ENCODE measurements at places on chromosomes 1 and 21.

DNA sequence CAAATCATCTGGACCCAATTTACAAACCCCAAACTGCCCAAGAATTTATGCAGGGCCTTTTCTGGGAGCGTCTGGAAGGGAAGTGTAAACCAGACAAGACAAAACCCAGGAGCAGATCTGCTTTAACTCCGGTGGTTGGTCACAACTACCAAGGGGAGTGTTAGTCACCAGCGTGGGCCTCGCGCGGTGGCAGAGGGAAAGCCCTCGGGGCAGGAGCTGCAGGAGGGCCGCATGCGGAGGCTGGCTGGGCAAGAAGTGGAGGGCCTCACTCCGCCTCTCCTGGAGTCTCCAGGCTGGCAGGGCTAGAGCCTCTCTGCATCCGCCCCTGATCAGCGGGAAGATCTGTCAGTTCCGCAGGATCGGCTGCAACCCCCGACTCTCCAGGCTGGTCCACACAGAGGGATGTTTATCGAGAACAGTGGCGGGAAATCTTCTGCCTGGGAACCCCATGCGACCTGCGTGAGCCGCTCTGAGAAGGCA lies 2.0 kb downstream of the COL24A1 start:
- no peak for DNase-seq

- DNase-seq, result no peak
Measured at GRCh38 chr1:41892301-41892781, 26.4 kb downstream of the HIVEP3 start.

DNA sequence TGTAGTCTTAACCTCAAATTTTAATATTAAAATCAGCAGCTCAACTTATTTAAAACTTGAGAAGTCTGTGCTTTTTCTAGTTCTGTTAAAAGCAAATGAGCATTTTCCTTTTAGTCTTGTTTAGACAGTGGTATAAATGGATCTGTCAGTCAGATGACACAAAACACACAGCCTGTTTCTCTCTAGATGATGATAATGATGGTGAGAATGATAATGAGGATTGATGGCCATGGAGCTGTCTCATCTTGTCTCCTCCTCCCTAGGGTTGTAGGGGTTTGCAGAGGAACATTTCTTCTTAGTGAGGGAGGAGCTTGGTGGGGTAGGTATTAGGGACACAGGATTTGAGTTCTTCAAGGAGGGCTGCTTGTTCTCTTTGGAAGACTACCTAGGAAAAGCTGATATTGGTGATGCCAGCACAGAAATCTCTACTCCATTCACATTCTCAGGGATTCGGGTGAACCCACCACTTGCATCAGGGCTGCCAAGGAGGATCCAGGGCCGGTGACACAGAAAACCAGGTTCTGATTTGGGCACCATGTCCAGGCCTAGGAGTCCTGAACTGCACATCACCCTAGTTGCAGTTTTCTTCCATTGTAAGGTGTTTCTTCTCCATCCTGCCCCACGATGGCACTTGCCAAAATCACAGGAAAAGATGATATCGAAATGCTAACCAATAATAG lies 147.6 kb downstream of the RHOU start:
- no peak for DNase-seq

DNA sequence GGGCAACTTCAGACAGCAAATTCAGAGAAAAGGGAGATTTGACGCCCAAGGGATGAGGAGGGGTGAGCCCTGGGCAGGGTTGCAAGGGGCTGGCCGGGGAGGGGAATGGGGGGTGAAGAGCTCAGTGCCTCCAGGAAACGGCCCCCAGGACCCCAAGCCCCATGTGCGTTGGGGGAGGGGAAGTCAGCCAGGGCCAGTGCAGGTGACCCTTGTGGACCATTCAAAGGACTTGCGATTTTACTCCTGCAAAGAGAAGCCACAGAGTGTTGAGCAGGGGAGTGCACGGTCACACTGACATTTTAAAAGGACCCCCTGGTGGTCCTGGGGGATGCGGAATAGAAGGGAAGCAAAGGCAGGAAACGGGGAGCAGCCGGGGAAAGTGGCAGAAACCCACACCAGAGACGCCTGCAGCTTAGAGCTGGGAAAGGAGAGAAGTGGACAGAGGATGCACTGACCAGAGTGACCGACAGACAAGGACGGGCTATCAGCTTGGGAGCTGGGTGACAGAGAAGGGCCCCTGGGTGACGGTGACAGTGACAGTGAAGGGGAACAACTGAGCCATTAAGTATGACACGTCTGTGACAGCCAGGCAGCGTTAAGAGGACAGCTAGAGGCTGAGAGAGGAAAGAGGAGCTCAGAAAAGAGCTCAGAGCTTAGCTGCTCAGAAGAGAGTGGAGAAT lies 54.0 kb upstream of the TMEM51 start:
- DNase-seq, result no peak

- peak; percentile 54 for DNase-seq
Measured at GRCh38 chr1:155859881-155860871, 809 bp downstream of the SYT11 start.

- DNase-seq, result no peak
Measured at GRCh38 chr1:8712413-8713231, 104.8 kb downstream of the RERE start.

DNA sequence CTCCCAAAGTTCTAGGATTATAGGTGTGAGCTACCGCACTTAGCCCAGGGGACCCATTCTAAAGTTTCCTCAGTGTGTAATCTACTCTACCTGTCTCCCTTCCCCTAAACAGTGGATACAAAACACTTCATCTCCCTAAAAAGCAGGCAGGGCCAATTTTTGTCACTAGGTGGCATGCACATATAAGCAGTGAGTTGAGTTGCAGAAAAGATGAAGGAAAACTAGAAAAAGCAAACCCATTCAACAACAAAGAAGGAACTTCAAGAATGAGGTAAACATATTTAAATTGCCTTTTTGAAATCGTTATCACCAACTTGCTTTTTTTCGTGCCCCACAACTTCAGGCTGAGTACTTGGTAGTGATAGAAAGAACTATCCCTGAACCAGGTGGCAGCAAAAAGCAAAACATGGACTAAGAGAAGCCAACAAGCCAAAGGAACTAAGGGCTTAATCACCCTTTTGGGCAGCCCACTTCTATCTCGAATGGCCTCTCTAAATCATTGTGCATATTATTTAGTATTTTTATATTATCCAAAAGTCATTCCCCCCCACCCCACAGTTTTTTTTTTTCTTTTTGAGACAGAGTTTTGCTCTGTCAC lies 19.7 kb upstream of the ALDH9A1 start:
- DNase-seq, result peak; percentile 31

GRCh38 chr1:65538086-65538485 lies 117.6 kb downstream of the LEPR start:
- DNase-seq, result no peak

- DNase-seq, result no peak
Measured at GRCh38 chr21:21458124-21458631, 460.0 kb downstream of the NCAM2 start.

DNA sequence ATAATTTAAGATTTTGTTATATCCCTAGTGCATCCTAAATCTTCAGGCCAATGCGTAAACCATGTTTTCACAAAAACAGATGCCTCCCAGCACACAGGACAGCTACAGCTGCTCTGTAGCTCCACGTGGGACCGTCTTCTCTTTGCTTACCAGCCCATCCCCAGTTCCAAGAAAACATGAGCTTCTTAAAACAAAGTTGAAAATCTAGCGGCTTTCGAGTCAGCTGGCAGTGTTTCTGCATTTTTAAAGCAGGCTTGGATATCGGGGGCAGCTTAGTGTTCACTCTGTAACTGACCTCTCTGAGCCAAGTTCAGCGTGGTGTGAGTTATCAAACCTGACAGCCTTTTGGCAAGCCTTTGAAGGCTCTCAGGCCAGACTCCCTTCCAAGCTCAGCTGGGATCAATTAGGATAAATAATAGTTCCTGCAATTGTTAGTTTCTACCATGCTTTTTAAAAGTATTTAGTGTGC lies 881.5 kb downstream of the LTN1 start:
- no peak for DNase-seq

DNA sequence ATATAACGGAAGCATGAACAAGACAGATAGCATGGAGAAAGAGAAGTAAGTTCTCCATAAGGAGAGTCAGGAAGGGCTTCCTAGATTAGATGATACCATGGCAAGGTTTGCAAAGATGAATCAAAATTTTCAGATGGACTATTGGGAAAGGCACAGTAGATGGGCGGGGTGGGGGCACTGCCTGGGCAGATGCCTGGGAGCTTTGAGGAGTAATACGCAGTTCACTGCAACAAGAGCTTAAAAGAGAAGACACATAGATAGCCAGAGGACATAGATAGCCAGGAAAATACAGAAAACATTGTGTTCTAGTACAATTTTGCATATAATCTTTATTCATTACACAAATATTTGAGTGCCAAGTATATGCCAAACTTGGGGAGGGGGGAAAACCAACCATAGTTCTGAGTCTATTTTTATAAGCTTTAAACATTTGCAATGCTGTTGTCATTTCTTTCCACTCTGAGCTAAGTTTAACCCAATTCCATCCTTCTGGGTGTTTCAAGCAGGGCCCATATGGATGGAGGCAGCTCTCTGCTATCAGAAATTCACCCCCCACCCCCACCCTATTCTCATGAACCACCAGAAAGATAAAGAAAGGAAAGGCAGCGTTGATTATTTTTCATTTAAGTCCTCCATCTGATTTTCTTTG lies 120.6 kb downstream of the NUF2 start:
- no peak for DNase-seq

- DNase-seq, result no peak
Measured at GRCh38 chr1:189851806-189852367, 625.8 kb downstream of the BRINP3 start.

DNA sequence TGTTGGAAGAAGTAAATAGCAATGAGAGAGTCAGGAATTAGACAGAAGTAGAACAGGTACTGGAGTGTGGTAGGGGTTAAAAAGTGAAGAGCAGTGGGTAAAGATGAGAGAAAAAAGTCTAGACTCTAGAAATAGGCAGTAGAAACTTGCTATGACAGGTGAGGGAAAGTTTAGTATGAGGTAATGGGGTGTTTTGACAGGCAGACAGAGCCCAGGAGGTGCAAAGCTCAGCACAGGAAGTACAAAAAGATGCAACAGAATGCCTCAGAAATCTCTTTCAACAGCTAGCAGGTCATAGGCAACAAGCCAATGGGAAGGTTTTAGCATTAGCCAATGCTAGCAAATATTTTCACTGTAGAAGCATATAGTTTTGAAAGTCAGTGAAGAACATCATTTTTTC lies 319.1 kb upstream of the SGIP1 start:
- DNase-seq, result no peak

GRCh38 chr1:174815474-174815908 lies 184.3 kb upstream of the CACYBP start:
- no peak for DNase-seq
